ENCODE measurements at places on chromosomes 13 and 19.

- no peak for DNase-seq
Observed at GRCh38 chr13:24307211-24308067, 1.9 kb upstream of the C1QTNF9 start.

- DNase-seq = peak; percentile 4
Observed at GRCh38 chr19:36688058-36688457, 646 bp downstream of the ZNF567 start.

- DNase-seq = no peak
Observed at GRCh38 chr13:52925775-52926285, 77.4 kb upstream of the PCDH8 start.

GRCh38 chr13:99031832-99032231, 54.0 kb upstream of the DOCK9 start:
- DNase-seq = no peak

DNA sequence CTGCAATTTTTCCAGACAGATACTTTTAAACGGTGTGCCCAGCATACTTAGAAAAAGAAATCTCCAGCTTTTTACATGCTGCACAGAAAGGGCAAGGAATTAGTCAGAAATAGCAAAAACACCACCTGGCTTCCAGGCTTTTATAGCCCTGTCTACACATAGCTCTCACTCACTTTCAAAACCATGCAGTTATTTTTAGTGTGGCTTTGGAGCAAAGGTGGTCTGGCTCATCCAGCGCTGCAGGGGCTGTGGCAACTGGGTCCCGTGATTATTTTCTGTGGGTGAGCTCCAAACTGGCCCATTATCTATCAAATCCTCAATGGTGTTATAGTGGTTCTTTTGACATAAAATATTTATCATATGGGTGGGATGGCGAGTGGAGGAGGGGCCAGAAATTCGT, 57.0 kb downstream of the COL4A2 start:
- DNase-seq = no peak

GRCh38 chr19:57708641-57709361, at the start of gene ZNF154:
ZNF154 (minus strand) TSS chr19:57709204; CDS start chr19:57708971, 233 bp downstream.
- peak; percentile 50 for DNase-seq

DNA sequence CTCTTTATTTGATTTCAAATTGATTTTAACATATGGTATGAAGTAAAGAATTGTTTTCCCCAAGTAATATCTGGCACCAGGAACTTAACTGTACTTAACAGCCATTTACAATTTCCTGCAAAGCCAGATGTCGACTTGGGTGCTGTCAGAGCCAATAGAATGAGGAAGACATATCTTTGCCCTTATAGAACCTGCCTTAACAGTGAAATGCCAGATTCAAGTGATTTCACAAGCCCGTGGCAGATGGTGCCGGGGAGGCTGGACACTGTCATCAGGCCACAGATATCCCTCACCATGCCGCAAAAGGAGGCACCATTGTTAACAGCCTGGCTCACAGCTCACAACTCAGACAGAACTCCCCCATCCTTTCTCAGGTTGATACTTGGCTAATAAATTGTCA, 48.7 kb downstream of the ESD start:
- DNase-seq = no peak

DNA sequence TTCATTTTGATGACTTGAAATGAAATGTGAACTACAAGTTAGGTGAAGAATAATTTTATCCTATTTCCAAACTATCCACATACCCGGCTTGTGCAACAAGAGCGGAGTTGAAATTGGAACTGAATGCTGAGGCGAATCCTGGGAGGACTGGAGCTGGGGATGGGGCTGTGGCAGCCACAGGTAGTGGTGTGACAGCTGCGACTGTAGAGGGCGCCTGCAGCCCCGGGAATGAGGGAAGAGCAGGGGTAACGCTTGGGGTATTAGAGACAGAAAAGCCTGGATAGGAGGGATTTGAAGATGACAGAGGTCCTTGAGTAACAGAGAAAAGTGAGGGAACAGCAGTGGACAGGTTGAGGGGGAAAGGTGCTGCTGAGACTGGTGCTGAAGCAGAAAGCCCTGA, 22.0 kb upstream of the STOML3 start:
- no peak for DNase-seq

GRCh38 chr19:51026554-51026831, at the start of gene KLK11:
KLK11 (minus strand) TSS chr19:51026616; CDS start chr19:51025631, 985 bp downstream.
- DNase-seq = no peak

DNA sequence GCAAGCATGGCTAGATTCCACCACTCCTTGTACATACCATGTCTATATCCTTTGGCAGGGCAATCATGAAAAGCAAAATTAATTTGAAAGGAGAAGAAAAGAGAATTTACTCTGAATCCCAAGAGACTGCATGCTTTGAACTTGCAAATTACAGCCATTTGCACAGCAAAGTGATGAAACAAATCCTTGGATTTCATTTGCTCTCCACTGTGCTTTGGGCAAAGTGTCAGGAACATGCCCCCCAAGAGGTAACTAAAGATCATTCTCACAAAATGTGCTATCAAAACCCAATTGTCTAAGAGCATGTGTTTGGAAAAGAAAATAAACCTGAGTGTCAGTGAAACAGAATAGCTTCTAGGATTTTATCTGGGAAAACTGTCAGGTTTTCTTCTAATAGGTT, 298.5 kb downstream of the GPC6 start:
- DNase-seq = no peak

GRCh38 chr19:4717966-4718701, 5.5 kb downstream of the DPP9 start:
- DNase-seq = no peak

GRCh38 chr13:84524586-84524985, 642.3 kb upstream of the SLITRK1 start:
- no peak for DNase-seq

DNA sequence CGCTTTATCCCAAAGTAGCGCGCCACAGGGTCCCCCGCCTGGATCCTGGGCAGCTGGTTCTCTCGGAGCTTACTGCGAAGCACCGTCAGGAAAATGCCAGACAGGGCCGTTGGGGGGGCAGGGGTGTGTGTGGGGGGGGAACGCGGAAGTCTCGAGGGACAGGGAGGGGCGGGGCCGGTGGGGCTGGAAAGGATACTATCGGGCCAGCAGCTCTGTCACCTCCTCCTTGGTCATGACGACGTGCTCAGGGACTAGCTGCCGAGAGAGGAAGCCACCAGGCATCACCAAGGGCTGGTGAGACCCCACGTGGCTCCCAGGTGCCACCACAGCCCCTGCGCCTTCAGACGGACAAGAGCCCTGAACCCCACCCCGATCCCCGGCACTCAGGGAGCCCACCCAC, 5.3 kb downstream of the POLR2E start:
- no peak for DNase-seq

- DNase-seq = no peak
Observed at GRCh38 chr19:55259540-55260210, 858 bp upstream of the PPP6R1 start.

- no peak for DNase-seq
Observed at GRCh38 chr19:54477650-54478049, 4.6 kb upstream of the CDC42EP5 start.

GRCh38 chr13:107642831-107643230, 572.5 kb downstream of the LIG4 start:
- DNase-seq = no peak

DNA sequence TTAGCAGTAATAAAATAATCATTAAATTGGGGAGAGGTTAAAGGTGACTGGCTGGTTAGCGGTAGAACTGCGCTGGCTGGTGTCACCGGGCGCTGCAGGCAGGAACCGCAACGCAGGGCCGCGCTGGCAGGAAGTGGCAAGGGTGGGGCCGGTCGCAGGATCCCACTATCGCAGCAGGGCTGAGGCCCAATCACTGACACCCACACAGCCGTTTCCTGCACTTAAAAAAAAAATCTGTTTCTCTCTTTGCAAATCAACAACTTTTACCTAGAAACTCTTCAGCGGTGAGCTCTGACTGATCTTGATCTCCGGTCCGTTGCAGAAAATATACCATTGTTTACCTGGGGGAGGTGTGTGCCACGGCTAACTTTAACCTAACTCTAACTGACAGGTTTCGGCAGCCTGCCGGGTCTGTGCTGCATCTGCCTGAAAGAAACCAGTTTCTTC, 46.9 kb downstream of the KLF2 start:
- DNase-seq = no peak

All from fibroblast of mammary gland (primary cell).